ENCODE measurements at places on chromosomes 13 and 19.

GRCh38 chr19:55041627-55042343 lies 3.7 kb upstream of the GP6 start:
- no peak for DNase-seq

DNA sequence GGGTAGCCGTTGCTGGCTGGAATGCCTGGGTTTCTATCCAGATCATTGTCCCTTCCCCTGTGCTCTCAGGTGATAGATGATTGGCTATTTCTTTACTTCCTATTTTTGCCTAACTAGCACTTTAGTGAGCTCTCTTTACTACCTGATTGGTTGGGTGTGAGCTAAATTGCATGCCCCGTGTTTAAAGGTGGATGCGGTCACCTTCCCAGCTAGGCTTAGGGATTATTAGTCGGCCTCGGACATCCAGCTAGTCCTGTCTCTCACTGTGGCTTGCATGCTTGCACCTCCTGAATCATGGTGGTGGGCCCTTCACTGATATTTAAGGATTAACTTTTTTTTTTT lies 10.1 kb downstream of the TTYH1 start:
- no peak for DNase-seq

GRCh38 chr19:15866636-15867035 lies 31.2 kb downstream of the CYP4F2 start:
- DNase-seq: no peak

DNA sequence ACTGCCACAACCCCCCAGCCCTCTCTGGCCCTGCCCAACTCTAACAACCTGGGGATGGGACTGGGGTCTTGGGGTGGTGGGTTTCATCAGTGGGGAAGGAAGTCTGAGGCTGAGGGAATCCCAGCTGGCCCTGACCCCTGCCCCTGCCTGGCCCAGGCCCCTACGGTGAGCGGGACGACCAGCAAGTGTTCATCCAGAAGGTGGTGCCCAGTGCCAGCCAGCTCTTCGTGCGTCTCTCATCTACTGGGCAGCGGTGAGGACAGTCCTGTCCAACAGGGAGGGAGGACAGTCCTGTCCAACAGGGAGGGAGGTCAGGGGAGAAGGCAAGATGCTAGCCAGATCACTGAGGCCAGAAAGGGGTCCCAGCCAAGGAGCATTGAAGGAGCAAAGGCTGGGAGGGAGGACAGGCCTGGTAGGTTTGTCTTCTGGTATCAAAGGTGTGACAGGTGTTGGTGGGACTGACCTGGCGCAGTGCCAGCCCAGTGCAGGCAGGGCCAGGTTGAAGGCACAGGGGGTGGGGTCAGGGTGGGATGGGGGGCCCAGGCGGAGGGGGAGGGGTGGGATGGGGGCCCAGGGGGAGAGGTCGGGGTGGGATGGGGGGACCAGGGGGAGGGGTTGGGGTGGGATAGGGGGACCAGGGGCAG lies 12.1 kb upstream of the LTBP4 start:
- DNase-seq: no peak

GRCh38 chr13:36774931-36775330 lies 44.1 kb upstream of the RFXAP start:
- DNase-seq: no peak

DNA sequence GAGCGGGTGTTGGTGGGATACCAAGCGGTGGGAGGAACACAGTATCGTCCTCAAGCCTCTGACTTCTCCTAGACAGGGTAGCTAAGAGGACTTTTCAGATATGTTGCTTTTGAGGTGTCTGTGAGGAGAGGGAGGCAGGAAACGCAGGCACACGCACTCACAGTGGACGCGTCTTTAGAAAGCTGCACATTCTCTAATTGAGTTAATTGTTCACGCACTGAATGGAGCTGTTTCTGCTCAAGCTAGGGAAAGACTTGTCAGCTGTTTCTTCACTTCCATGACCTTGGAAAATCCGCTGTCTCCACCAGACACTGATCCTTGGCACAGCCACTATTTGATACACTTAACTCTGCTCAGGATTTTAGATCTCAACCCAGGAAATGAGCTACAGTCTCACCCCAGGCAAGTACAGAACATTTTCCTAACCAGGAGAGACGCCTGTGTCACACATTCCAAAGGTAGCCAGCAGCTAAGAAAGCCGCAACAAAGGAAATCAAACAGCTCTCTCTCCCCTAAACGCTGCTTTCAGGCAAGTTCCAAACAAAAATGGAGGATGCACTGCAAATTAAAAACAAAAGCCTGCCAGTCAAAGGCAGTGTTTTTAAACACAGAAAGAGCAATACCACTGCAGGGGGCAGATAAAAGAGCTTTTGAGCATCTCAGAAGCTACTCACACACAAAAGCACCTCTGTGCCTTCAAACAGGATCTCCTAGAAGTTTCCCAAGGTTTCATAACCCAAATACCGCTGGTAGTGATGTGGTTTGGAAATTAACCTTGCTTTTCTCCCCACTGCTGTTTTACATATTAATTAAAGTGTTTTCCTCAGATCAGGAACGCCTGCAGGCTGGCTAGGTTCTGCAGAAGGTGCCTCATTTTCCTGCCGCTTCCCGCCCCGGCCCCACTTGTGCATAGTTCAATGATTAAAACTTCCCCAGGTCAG lies 57.3 kb downstream of the IRS2 start:
- DNase-seq: no peak

- DNase-seq: peak; percentile 83
Measured at GRCh38 chr13:99686157-99686572, 184.9 kb downstream of the TM9SF2 start.

DNA sequence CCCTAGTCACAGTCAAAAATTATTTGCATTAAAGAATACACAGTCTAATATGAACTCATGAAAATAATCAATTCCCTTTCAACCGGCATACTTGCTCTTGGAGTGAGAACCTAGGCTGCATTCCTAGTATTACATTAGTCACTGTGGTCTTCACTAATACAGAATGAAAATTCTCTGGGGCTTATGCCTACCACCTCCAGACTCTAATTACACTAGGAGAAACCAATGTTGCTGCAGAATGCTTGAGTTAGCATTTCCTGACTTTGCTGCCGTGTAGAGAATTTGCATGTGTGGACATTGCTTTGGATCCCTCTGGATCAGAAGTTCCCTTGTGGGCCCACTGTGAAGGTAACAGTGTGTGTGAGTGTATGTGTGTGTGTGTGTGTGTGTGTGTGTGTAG lies 87.8 kb downstream of the CCNA1 start:
- no peak for DNase-seq

- no peak for DNase-seq
Measured at GRCh38 chr19:28313633-28314032, 899.3 kb downstream of the UQCRFS1 start.

GRCh38 chr19:39356073-39356472 lies 13.9 kb downstream of the SAMD4B start:
- no peak for DNase-seq

- DNase-seq: no peak
Measured at GRCh38 chr13:28499609-28500008, 4.7 kb upstream of the FLT1 start.

- no peak for DNase-seq
Measured at GRCh38 chr13:102138635-102139190, 263.1 kb downstream of the FGF14 start.

All from hematopoietic multipotent progenitor cell treated with erythropoietin and hydrocortisone succinate and interleukin-3 and kit ligand, for 17 days (in vitro differentiated cells).